ENCODE measurements at places on chromosomes 2 and 18.

DNA sequence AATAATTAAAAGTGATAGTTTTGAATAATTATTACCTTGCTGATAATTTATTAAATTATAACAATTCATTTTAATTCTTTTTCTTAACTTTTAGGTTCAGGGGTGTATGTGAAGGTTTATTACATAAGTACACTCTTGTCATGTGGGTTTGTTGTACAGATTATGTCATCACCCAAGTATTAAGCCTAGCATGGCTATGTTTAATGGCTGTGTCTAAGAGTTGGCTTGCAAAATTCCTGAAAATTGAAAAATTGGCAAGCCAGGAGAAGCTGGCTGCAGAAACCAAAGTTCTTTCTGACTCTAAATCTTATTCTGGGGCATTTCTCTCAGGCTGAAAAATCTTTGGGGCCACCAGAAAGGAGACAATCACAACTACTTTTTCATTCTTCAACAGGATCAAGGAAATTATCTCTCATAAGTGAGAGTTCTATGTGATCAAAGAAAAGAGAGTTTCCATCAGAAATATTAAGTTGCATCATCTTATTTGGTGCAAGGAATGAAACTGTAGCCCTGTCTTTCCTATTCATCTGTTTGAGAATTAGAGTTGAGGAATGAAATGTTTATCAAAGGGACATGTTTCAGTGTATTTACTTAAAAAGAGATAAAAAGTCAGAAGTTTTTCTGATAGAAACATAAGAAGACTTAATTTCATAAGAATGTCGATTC lies 412.1 kb upstream of the CDH2 start:
- no peak for DNase-seq

DNA sequence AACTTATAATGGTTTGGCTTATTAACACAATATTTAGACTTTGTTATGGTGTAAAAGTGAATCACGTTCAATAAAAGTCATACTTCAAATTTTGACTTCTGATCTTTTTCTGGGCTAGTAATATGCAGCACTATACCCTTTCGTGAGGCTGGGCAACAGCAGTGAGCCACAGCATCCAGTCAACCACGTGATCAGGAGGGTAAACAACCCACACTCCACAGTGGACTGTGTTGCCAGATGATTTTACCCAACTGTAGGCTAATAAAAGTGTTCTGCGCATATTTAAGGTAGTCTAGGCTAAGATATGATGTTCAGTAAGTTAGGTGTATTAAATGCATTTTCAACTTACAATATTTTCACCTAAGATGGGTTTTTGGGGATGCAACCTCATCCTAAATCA lies 148.6 kb downstream of the ZNF385B start:
- DNase-seq = no peak

- DNase-seq = no peak
Measured at GRCh38 chr2:222745836-222746559, 74.5 kb downstream of the MOGAT1 start.

DNA sequence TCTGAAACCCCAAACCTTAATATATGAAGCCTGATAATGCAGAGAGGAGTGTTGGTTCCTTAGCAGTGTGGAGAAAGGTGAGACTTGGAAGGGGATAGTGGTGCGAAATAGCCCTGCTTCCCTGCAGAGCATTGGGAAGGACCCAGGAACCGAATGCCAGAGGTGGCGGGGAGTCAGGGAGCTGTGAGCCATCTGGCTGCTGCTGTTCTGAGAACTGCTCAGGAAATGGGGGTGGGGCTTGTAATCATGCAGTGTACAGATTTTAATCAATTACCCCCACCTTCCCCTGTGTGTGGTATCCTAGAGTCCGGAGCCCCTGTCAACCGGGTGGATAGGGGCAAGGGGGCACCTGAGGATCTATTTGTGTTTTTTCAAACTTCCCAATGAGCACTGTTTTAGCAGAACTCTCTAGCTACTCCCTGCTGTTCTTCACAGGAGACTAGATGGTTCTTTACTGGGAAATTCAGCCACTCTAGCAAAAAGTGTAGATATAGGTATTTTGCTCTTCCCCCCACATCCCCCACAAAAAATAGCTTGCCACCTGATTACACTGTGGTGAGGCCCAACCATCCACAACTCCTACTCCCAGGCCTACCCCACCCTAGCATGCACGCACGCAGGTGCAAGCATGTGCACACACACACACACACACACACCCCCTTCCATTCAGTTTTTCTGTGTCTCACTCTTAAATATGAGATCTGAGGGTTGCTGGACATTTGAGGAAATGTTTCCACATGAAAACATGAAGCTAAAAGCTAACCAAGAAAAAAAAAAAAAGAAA lies 30.1 kb upstream of the MBOAT2 start:
- DNase-seq = no peak

- no peak for DNase-seq
Measured at GRCh38 chr18:507636-508035, 7.1 kb upstream of the COLEC12 start.

DNA sequence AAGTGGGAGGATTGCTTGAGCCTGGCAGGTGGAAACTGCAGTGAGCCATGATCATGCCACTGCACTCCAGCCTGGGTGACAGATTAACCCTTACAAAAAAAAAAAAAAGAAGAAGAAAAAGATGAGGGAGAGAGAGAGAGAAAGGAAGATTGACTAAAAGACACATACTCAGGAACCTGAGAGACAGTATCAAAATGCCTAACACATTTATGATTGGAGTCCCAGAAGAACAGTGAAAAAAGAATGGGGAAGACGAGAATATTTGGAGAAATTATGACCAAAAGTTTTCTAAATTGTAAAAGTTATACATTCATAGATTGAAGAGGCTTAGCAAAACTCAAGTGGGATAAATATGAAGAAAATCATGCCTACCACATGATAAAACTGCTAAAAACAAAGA lies 19.9 kb upstream of the SPATS2L start:
- no peak for DNase-seq

DNA sequence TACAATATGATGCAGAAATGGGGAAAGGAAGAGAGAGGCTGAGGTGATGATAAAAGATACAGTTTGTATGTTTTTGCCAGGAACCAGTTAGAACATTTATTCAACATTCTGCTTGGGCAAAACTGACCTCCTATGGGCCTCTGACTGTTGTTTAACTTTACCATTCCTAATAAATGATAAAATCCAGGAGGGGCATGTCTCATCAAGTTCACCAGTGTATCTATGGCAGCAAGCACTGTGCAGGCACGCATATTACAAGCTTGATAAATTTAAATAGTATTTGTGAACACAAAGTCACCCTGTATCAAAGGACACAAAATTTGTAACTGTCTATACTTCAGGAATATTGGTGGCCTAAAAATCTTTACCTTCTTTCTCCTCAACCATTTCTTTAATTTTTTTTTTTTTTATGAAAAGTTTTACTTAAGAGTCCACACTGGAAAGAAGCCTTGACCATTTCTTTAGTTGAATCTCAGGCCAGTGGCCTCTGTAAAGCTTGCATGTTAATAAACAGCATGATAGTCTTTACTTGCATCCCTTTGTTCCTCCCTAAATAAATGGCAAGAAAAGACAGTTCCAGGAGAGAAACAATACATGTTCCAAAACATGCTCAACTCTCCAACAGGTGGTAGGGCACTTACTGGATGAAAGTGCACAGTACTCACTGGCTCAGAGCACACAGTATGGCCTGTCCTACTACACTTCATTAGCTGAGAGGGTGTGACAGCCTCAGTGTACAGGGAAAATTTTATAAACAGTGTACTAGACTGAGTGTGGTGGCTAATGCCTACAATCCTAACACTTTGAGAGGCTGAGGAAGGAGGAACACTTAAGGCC lies 52.3 kb downstream of the SOS1 start:
- DNase-seq = no peak

- DNase-seq = peak; percentile 81
Measured at GRCh38 chr2:8693157-8693821, 11.4 kb downstream of the ID2 start.

- no peak for DNase-seq
Measured at GRCh38 chr2:147027436-147027835, 817.4 kb upstream of the ACVR2A start.

GRCh38 chr2:73070643-73071359 lies 711 bp downstream of the SFXN5 start:
- peak; percentile 48 for DNase-seq

DNA sequence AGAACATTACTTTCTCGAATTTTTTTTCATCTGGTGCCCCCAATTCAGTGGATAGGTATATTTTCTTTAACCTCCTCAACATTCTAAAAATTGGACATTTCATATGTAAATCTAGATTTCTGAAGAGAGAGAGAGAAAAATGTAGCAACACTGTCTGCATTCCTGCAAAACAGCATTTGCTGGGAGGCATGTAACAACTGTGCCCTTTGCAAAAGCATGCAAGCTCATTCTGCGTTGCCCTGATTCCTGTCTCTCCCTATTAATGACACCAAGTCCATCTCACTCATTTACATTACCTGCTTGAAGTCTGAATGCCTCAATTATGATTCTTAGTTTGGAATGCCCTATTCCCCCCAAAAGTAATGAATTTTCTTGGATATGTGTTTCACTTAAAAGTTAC lies 79.8 kb upstream of the BARD1 start:
- DNase-seq = no peak

DNA sequence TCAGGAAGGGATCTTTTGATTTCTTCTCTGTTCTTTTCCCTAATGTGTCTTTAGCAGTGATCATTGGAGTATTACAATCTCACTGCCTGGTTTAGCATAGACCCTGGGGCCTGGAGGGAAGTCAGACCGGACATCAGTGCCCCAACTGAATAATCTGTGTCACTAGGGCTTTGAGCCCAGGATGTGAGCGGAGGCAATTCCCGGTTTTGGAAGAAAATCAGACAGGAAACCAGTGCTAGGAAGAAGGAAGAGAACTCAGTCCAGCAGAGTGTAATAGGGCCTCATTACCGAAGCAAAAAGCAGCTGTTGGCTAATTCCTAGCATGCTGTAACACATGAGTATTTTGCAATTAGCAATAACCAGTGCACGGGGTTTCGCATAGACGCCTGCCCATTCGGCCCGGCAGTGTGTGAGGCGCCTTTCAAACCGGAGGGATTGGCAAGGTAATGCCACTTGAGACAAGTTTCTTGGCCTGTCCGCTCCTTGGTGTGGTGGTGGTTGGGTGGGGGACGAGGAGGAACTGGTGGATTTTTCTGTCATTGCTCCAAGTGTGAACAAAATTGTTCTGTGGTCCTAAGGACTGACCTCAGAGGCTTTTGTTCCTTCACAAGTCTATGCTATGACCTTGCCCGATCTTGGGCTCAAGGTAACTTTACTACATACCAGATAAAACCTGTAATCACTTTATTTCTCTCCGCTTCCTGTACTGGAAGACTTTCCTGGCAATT lies 2.8 kb downstream of the FOSL2 start:
- peak; percentile 40 for DNase-seq

DNA sequence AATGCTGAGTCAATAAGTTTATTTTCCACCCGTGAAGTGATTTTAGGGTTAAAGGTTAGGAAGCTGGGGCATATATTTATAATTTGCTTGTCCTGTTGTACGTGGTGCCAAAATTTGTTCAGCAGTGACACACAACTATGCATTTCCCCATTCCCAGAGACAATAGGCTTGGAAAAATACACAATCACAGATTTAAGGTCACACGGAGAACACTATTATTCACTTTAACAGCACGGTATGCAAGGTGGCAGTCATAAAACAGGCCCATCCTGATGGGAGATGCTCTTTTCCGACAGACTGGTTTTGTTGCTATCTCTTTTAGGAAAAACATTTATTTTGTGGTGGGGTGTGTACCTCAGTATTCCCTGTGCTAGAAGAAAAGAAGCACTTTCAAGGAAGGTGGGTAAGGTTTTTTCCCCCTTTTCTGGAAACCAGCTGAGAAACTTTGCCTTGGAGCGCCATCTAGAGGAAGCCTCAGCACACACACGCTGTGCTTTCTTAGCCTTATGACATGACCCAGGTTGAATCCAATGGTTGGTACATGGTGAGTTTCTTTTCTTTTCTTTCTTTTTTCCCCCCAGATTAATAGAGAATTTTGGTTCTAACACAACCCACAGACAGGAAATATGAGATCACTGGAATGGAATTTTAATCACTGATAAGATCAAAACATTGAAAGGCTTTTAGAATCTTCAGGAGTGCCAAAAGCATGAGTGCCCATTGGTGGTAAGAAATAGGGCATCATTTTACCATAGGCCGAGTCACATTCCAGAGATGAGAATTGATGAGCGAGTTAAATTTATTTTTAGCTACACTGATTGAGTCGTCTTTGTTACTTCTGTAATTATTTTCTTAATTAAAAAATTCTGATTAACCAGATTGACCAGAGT lies 332.1 kb downstream of the AGPS start:
- peak; percentile 54 for DNase-seq

GRCh38 chr2:137842430-137842829 lies 121.8 kb upstream of the HNMT start:
- DNase-seq = no peak

DNA sequence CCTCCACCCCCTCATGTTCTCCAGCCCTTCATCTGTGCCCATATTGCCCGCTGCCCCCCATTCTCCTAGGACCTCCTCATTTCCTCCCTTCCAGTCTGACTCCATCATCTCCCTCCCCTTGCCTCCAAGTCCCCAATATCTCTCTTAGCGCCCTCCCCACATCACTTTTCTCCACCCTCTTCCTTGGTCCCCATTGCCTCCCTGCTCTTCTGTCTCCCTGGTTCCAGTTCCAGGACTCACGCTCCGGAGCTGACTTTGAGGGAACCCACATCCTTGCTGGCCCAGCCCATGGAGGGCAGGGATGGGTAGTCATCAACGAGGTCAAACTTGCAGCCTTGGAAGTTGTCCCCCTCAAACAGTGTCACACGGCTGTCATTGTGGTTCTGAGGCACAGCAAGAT lies 2.6 kb downstream of the CRYBA2 start:
- no peak for DNase-seq

- DNase-seq = no peak
Measured at GRCh38 chr2:112600634-112601033, 16.2 kb downstream of the CHCHD5 start.

- DNase-seq = no peak
Measured at GRCh38 chr2:8595428-8595805, 86.4 kb upstream of the ID2 start.

DNA sequence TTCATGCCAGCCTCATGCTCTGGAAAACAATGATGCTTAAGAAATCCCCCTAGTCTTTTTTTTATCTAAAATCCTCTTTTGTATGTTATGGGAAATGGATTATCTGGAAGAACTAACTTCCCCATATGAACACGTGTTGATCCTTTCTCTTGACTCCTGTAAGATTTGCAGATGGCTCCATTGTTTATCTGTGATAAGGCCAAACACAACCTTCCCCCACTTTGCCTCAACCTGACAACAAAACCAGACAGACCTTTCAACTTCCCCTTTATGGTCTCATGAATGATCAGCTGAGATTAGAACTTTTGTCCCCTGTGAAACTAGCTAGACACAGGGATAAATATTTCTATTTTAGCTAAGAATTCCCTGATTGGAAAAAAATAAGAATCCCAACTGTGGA lies 828.0 kb upstream of the CDH2 start:
- DNase-seq = no peak

- DNase-seq = no peak
Measured at GRCh38 chr2:240823449-240824336, 3.7 kb upstream of the KIF1A start.

DNA sequence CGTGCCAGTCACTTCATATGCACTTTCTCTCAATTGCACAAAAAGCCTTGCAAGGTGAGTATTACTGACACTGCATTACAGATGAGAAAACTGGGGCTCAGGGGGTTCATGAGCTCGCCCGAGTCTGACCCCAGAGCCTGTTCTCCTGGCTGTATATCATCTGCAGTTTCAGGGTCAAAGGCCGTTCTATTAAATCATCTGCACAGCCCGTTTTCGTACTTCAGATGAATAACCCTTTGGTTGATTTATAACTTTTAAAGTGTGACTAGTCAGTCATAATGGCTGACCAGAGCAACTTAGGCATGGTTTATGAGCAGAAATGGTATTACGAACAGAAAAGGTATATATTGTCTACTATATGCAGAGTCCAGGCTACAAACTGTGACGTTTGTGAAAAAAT lies 35.3 kb upstream of the NPAS2 start:
- no peak for DNase-seq
